ENCODE measurements at places on chromosomes 6 and 20.

DNA sequence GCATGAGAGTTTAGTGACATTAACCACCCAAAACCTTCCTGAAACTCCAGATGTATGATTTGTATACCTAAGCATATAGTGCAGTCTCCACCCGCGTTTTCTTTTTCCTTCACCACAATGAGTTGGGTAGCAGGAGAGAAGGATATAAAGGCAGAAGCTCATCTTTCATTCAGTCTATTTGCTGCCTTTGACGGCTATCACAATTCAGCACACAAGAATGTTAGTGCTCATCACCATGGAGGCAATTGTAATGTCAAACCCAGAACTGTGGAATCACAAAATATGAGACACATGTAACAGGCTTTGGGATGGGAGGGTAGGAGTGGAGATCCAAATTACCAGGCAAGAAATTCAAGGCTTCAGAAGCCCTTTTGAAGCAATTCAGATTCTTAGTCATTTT is 17.6 kb downstream of the ZHX3 start:
- no peak for DNase-seq

GRCh38 chr20:53124075-53124551 is 152.0 kb downstream of the TSHZ2 start:
- DNase-seq = no peak

- DNase-seq = peak; percentile 70
Observed at GRCh38 chr20:50278684-50279531, 88.3 kb downstream of the CEBPB start.

- DNase-seq = no peak
Observed at GRCh38 chr6:157513004-157513603, 132.1 kb downstream of the ZDHHC14 start.
